Progenitor cell of endocrine pancreas (in vitro differentiated cells): ENCODE measurements at places on chromosomes 2 and 18. TPM values are rescaled to one million over a fixed set of nuclear protein-coding genes. Genes with fewer than 3 reads are reported as not detected.

Gene COL5A2
- 4.5 and 6.4 TPM in 2 replicates for total RNA-seq

DNA sequence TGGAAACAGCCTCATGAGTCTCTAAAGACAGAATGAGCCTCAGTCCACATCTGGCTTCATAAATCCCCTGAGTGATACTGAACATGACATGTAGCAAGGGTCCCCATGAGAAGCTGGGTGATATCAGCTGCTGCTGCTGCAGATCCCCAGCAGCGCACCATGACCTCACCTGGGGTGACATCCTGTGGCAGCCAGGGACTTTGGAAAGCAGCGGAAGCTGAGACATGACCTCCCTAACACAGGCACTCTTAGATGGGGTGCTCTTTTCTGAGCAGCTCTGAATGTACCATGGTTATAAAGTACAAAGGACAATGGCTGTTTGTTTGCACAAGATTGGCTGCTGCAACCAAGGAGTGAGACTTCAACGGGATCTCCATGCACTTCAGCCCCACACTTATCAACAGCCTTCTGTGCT, 74.7 kb upstream of the TMEM200C start:
- peak overlapping the region; percentile 71 for H3K27ac ChIP-seq
- H3K4me1 ChIP-seq: peaks cover 16% of the 10 kb centered on the region
- H3K4me3 ChIP-seq: no peak overlapping the region
- H3K36me3 ChIP-seq: no peaks in the 10 kb centered on the region
- no peak for DNase-seq

DNA sequence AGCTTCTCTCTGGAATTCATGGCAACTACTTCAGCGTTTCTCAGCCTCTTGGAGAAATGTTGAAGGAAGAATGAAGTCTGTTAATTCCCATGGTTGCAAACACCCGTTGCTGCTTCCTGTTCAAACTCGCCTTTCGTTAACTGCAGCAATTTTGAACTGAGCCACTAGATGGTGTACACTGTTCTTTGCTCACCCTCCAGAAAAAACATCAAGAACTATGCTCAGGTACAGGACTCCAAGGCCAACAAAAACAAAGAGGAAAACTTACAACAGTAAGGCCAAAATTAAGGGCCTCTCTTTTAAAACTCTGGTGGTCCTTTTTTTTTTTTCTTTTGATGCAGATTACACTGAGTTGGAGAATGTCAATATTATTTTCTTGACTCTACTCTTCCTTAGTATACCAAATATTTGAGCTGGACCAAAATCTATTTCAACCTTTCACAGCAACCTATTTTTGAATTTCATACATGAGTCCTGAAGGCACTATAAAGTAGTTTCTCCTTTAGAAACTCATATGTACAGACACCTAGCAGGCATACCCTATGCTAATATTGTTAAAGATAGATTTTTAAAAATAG, 58.2 kb downstream of the KLHL14 start:
- H3K4me3 ChIP-seq: no peak overlapping the region
- no peak overlapping the region for H3K27ac ChIP-seq
- H3K4me1 ChIP-seq: peaks cover 4% of the 10 kb centered on the region
- H3K36me3 ChIP-seq: no peaks in the 10 kb centered on the region

Gene BMP10
- total RNA-seq: not detected in 2 replicates

Gene GFPT1
- total RNA-seq: 50.9 and 51.9 TPM in 2 replicates

GRCh38 chr2:107775791-107776190, 50.9 kb upstream of the RGPD4 start:
- H3K36me3 ChIP-seq: no peaks in the 10 kb centered on the region
- no peak for DNase-seq
- peaks cover 3% of the 10 kb centered on the region for H3K27me3 ChIP-seq
- no peak overlapping the region for H3K4me3 ChIP-seq
- H3K4me1 ChIP-seq: peaks cover 5% of the 10 kb centered on the region

Gene SLC23A3
- 1.7 and 2.8 TPM in 2 replicates for total RNA-seq

DNA sequence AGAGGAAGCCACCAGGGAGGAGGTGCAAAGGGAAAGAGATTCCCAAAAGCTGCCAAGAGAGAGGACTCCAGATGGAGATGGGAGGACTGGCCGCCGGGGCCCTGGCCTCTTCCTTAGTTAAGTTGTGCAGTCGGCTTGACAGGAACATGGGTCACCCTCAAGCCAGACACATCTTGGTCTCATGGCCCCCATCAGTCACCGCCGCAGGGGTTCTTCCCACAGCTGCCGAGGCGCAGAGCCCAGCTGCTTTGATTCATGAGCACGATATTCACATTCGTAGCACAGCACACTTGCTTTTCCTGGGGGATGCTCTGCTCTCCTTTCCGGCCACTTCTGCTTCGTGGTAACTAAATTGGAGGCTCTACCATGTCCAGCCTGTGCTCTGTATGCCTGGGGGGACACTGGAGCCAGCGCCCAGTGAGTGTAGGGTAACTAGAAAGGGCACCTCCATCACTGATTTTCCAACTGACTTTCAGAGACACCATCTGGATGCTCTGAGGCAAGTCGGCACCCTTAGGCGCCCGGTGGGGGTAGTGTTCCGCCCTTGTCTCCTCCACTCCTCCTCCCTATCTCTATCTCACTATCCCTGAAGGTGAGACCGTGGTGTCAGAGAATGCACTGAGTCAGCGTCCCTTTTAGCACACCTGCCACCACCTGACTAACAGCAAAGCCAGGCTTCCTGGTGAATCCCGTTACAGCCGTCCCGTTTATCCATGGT, 13.3 kb downstream of the TWIST2 start:
- DNase-seq: no peak
- peak overlapping the region; percentile 59 for H3K27ac ChIP-seq
- H3K36me3 ChIP-seq: no peaks in the 10 kb centered on the region
- H3K27me3 ChIP-seq: peaks cover 10% of the 10 kb centered on the region
- H3K4me1 ChIP-seq: peaks cover 8% of the 10 kb centered on the region

Gene ERICH2
- 0.91 and 1.1 TPM in 2 replicates for total RNA-seq

- peaks cover 2% of the 10 kb centered on the region for H3K4me1 ChIP-seq
- no peak overlapping the region for H3K27ac ChIP-seq
- H3K36me3 ChIP-seq: peaks cover 20% of the 10 kb centered on the region
- H3K27me3 ChIP-seq: no peaks in the 10 kb centered on the region
These were observed 8.8 kb downstream of the IWS1 start for GRCh38 chr2:127517465-127517864.

GRCh38 chr18:10053861-10054260, 140.0 kb downstream of the VAPA start:
- H3K4me3 ChIP-seq: no peak overlapping the region
- H3K36me3 ChIP-seq: no peaks in the 10 kb centered on the region
- H3K4me1 ChIP-seq: peaks cover 2% of the 10 kb centered on the region
- no peak overlapping the region for H3K27ac ChIP-seq
- no peak for DNase-seq

DNA sequence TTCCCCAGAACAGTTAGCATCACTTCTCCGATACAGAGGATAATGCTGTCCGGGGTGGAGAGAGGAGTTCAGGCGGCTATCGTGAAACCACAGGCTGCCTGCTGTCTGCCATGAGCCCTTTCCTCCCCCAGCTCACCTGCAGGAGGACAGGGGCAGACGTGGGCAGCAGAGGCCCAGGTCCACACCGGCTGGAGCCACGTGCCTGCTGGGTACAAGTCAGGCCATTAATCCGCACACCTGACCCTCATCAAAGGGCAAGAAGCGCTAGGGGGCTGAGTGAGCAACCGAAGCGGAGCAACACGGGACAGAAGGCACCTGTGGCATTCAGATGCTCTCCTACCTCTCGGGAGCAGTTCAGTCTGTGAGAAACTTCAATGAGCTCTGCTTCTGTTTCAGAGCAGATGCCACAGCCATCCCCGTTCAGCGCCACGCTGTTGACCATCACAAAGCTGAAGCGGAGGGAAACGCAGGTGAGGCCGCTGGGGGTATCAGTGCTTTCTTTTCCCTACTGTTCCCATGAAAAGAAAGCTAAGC, 21.5 kb downstream of the MPPE1 start:
- H3K4me1 ChIP-seq: peaks cover 9% of the 10 kb centered on the region
- no peak overlapping the region for H3K4me3 ChIP-seq
- no peaks in the 10 kb centered on the region for H3K27me3 ChIP-seq
- DNase-seq: no peak

DNA sequence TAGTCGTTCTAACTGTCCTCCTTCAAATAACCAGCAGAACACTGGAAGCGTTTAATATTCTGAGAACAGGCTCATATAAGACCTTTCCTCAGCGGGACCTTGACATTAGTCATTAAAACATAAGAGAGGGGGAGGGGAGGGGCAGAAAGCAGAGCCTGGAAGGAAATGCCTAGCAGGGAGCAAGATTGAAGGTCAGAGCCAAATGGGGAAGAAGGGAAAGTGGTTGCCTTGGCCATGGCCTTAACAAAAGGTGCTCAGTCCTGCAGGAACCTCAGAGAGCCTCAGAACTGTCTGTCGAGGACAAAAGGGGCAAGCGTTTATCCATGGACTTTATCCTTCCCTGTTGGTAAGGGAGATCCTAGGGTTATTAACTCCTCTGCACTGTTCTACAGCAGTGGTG, 856 bp upstream of the PLA2R1 start:
- peaks cover 4% of the 10 kb centered on the region for H3K36me3 ChIP-seq
- DNase-seq: no peak
- H3K4me1 ChIP-seq: peaks cover 5% of the 10 kb centered on the region
- H3K27ac ChIP-seq: no peak overlapping the region
- H3K4me3 ChIP-seq: peak overlapping the region; percentile 84

DNA sequence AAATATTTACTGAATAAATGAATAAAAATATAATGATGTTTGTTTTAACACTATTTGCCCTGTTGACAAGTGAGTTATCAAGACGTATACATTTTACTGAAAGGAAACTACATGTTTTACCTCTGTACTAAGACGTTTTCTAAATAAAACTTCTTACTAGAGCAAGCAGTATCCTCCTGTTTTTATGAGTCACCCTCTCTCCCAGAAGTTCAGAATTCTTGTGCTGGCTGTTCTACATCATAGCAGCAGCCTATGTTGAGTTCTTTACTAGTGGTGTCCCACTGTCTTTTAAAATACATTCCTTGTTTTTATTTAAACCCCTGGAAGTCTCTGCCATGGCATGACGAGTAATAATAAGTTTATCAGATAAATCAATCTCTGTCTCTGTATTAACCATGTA, 297.4 kb downstream of the CALCRL start:
- H3K27me3 ChIP-seq: no peaks in the 10 kb centered on the region
- H3K27ac ChIP-seq: no peak overlapping the region
- no peaks in the 10 kb centered on the region for H3K36me3 ChIP-seq
- H3K4me1 ChIP-seq: no peaks in the 10 kb centered on the region
- no peak overlapping the region for H3K4me3 ChIP-seq
- no peak for DNase-seq

DNA sequence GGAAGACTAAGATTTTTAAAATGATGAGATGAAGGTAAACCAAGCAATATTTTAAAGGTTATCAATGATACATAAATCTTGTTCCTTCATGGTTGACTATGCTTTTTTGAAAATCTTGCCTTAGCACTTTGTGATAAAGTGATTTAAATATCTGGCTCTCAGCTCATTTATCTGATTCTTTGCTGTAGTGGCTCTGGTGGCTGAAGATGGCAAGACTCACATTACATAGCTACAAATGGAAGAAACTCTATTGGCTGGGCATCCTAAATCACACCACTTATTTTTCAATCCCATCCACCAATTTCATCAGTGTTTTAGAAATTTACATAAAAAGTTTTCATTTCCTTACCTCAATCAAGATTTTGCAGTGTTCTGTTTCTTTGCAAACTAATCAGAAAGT, 16.6 kb upstream of the APCDD1 start:
- H3K4me1 ChIP-seq: no peaks in the 10 kb centered on the region
- H3K36me3 ChIP-seq: no peaks in the 10 kb centered on the region
- H3K27me3 ChIP-seq: peaks cover 16% of the 10 kb centered on the region
- DNase-seq: no peak
- no peak overlapping the region for H3K27ac ChIP-seq

DNA sequence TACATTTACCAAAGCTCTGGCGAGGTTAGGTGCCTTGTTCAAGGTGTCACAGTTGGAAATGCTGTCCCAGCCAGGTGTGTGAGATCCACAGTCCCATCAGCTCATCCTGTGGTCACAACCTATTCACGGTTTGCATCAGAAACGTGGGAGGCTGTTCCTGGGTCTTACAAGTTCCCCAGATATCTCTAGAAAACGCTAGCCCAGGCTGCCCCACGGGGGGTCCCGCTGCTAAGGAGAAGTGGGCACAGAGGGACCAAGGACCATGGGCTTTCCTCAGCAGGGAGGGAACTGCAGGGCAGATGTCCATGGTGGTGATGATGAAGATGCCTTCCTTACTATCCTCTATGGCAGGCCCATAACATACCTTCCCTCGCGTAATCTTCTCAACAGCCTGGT, 649 bp downstream of the FECH start:
- H3K4me1 ChIP-seq: peaks cover 15% of the 10 kb centered on the region
- no peaks in the 10 kb centered on the region for H3K27me3 ChIP-seq
- peak overlapping the region; percentile 89 for H3K27ac ChIP-seq
- H3K36me3 ChIP-seq: peaks cover 4% of the 10 kb centered on the region
- peak overlapping the region; percentile 78 for H3K4me3 ChIP-seq
- no peak for DNase-seq

DNA sequence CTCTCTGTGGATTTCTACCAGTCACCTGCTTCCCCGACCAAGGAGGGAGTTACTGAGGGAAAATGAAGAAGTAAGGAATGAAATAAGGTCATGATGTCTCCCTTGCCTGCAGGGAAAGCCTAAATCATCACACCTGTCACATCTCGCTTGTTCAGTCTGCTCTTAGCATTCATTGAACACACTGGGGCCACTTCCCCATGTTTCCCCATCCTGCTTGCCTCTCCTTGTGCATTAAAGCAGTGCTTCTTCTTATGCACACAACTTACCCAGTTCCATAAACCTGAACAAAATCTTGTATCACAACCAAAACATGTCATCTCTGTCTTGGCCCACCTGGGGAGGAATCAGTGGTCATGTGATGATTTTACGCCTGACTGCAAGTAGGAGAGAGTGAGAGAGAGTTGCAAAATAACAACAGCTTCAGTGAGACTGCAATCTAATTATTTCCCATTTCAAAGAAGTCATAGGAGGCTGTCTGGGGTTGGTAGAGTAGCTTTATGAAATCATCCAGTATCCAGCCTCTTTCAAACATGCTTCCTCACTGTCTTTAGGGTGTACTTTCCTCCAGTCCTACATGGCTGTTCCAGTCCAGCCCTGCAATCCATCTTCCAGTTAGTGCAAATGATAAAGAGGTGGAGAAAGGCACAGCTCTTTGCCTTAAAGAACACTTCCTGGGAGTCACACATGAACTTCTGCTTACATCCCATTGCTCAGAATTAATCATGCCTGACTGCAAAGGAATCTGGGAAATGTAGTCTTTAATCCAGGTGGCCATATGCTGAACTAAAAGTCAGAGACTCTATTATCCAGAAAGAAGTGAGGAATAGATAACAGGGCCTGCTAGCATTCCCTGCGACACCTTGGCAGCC, 220.1 kb downstream of the HAUS1 start:
- peaks cover 3% of the 10 kb centered on the region for H3K27me3 ChIP-seq
- no peak for DNase-seq
- no peak overlapping the region for H3K27ac ChIP-seq
- H3K4me1 ChIP-seq: peaks cover 10% of the 10 kb centered on the region
